Endothelial cell of umbilical vein (primary cell): ENCODE measurements at places on chromosomes 11 and 22. TPM values are rescaled to one million over a fixed set of nuclear protein-coding genes. Genes with fewer than 3 reads are reported as not detected.

- DNase-seq = no peak
Measured at GRCh38 chr22:47292546-47293320, 530.3 kb downstream of the TBC1D22A start.

DNA sequence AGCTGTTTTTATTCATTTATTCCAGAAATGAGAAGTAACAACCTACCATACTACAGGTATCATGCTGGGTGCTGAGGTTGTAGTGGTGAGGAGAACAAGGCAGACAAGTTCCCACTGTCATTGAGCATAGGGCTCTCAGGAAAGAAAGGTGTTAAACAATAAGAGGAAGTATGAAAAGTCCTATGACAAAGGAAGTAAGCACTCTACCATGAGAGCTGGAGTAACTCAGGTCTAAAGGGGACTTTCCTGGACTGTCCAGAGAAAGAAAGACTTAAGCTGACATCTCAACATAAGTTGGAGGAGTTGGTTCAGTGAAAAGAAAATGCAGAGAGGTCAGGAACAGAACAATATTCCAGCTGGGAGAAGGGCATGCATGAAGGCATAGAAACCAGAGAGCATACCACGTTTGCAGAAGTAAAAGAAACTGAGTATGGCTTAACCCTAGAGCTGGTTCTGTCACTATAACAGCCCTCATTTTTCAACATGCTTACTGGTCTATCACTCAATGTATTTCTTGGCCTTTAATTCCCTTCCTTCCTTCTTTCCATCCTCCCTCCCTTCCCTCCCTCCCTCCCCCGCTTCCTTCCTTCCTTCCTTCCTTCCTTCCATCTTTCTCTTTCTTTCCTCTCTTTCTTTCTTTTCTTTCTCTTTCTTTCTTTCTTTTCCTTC, 137.8 kb upstream of the BDNF start:
- DNase-seq = no peak

Gene MS4A6A
- total RNA-seq = 2.7 and 2.9 TPM in 2 replicates

DNA sequence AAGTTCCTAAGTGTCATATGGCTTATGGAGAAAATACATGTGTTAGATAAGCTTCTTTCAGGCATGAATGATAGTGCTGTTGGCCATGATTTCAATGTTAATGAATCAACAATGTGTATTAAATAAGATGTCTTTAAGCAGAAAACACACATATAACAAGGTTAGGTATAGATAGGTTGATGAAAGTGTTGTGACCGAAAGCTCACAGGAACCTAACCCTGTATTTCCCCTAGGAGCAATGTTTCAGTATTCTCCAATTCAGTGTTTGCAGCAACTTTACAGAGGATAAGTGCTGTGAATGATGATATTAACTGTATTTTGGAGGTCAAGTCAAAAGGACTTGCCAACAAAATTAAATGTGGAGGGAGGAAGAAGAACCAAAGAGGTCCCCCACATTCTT, 82.8 kb upstream of the PRDM11 start:
- DNase-seq = no peak

Gene APOBEC3B
- total RNA-seq = 10.3 and 13.6 TPM in 2 replicates

Gene ZNF408
- total RNA-seq = 10.3 and 10.9 TPM in 2 replicates

DNA sequence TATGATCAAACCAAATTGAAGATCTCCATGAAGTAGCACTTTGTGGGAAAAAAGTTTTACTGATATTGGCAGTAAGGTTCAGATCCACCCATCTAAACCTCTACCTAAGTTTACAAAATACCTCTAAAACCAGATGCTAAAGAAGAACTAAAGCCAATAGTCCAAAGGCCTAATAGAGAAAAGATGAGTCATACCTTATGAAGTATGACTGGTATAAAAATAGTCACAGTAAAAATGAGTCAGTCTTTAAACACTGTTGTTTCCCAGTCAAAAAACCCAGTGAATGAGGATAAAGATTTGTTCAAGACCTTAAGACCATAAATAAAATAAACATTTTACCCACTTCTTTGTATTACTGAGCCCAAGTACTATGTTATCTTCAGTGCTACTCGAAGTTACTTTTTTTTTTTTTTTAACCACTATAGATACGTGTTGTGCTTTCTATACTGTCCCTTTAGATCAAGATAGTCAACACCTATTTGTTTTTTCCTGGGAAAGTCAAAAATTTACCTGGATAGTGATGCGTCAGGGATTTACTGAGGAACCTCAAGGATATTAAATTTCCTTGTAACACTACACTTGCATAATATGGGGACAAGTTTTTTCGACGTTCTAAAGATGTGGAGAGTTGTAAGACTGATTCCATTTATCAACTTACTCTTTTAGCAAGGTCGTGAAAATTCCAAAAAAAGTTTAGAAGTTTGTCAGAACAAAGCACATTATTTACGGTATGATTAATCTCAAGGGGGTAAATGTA, 87.3 kb downstream of the CCDC73 start:
- DNase-seq = peak; percentile 10

DNA sequence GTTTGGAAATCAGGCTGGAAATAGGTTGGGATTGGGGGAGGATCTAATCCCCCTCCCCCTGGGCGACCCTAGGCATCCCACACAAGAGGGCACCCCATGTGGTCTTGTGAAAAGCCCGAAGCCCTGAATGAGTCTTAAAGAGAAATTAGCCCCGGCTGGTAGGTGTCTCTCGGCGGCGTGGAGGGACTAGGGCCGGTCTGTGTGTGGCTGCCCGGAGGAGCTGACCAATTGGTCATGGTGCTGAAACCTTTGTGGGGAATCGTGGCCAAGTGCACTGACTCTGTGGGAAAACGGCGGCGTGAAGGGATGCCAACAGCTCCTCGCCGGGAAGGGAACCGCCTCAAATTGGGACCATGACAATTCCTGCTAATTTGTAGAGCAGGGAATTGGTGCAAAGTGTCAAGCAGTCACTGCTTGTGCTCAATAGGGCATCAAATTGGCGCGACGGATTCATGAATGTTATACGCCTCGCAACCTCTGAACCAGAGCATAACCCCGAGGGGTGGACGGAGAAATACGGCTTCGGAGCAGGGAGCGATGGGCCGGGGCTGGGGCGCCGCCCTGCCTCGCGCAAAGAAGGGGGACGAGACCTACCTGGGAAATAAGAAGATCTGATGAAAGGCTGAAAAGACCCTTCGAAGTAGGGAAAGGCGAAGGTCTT, 1.5 kb downstream of the DBX1 start:
- DNase-seq = peak; percentile 60

Gene MS4A15
- not detected in 2 replicates for total RNA-seq

Gene WNT7B
- total RNA-seq = not detected in 2 replicates

- DNase-seq = no peak
Measured at GRCh38 chr11:116446048-116446941, 326.5 kb downstream of the BUD13 start.

Gene PHOX2A
- total RNA-seq = not detected in 2 replicates

- DNase-seq = no peak
Measured at GRCh38 chr11:118232659-118233058, 7.8 kb upstream of the JAML start.

- no peak for DNase-seq
Measured at GRCh38 chr22:27984001-27984695, 65.1 kb upstream of the PITPNB start.

GRCh38 chr11:72010529-72011233, 12.0 kb downstream of the IL18BP start:
- no peak for DNase-seq

DNA sequence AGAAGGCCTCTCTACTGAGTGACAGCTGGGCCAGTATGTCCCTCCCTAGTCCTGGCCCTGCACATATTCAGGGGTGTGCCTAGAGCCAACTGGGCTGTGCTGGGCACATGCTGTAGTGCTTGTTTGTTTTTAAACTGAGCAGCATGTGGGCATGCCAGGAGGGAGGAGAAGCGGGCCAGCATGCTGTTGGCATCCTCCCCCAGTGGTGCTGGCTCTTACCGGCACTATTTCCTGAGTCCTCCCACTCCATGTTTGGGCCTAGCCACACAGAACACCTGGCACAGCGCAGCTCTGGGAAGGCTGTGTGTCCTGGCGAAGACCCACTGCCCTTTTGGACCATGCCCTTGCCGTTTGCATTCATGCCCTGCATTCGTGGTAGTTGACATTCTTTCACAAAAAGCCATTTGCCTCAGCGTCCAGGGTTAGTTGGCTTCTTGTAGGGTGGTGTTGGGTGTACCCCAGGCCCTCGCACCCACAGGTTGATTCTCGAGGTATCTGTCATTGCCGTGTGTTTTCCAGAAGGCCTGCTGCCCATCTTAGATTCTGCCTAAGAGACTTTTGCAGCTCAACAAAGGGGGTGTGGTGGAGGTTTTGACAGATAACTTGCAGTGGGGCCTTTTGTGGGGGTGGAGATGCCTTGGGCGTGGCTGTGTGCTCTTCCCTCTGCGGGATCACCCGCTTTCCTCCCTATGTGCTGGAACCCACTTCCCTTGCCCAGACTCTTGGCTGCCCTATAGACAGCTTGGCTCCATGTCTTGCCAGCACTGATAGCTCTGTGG, 13.6 kb downstream of the DGCR8 start:
- no peak for DNase-seq

DNA sequence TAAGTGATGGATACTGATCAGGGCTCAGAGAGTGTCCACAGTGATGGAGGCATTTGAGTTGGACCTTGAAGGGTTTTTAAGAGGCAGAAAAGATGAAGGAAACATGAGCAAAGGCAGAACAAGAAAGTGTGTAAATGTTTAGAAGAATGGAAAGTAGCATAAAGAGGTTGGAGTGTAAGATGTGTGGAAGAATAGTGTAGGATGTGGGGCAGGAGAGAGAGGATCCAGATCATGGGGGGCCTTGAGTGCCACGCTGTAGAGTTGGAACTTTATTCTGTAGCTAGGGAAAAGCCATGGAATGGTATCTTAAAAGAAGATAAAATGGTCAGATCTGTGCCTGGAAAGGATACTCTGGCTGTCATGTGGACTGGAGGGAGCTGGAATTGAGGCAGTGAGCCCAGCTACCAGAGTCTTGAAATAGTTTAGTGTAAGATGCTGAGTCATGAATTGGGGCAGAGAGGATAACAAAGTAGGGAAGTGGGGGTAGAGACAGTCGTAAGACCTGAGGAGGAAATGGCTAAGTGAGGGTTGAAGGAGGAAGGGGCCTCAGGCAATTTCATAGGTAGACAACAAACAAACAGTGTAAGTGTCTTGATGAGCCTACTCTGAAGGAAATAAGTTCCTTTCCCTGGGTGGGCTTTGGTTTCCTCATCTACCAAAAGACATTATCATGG, 6.7 kb downstream of the KCNE3 start:
- DNase-seq = peak; percentile 15

DNA sequence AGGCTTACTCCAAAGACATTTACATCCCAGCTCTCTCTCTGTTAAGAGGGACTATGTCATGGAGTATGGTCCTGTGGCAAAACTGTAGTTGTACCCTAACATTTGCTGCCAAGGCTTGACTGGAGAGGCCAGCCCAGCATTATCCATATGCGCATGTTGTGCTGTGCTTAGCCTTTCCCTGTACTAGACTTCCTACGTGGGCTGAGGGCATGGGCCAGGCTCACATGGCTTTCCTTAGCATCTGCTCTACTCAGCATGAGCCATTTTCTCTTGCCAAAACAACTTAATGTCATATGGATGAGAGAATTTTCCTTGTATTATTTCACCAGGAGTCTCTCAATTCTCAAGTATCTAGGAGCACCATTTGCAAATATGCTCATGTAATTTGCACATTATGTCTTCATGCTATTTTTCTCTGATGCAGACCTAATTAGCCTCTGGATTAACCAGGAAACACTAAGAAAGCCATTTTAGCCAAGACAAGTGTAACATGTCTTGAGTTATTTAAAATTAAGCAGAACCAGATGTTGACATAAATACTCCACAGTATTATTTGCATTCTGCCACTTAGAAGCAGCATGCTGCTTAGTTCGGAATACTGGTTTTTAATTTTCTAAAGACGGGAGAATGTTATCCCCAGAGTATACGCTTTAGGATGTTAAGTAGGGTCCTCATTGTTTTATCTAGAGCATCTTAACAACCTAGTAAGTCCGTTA, 71.7 kb upstream of the FAR1 start:
- DNase-seq = no peak

GRCh38 chr11:85718126-85718943, 32.3 kb upstream of the CCDC89 start:
- DNase-seq = no peak

DNA sequence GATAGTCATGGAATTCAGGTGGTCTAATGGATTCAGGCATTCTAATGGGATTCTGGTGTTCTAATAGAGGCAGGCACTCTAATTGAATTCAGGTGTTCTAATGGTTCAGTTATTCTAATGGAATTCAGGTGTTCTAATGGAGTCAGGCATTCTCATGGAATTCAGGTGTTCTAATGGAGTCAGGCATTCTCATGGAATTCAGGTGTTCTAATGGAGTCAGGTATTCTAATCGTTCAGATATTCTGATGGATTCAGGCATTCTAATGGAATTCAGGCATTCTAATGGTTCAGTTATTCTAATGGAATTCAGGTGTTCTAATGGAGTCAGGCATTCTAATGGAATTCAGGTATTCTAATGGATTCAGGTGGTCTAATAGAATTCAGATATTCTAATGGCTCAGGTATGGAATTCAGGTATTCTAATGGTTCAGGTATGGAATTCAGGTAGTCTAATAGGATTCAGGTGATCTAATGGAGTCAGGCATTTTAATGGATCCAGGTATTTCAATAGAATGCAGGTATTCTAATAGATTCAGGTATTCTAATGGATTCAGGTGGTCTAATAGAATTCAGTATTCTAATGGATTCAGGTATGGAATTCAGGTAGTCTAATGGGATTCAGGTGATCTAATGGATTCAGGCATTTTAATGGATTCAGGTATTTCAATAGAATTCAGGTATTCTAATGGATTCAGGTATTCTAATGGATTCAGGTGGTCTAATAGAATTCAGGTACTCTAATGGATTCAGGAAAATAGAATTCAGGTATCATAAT, 22.0 kb upstream of the PHF21B start:
- DNase-seq = no peak

DNA sequence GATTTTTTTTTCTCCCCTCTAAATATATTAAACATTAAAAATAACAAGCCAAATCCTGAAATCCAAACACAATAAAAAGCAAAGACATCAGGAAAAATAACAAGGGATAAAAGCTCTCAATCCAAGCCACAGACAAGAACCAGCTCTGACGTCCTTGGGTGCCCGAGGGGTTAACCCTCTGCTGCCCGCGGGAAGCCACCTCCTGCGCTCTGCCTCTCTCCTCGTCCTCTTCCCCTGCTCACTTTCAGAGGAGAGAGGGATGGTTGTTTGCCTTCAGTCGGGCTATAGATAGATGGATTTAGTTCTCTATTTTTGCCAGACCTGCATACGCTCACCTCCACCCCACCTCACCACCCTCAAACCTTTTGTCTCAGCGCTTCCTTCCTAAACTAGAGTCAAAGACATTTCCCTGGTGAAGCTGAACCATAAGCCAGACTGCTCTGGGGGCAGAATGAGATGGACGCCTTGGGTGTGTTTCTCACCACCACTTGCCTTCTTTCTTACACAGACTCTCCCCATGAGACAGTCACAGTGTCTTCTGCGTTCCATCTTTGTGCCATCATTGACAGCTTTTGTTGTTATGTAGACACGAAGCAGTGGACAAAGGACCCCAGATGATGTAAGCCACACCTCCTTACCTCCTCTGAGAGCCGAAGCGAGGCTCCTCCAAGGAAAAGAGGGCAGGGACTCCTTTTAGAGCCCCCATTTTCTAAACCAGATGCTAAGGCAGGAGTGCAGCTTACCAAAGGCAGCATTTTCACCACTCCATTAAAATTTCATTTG, 142.5 kb upstream of the HSD17B12 start:
- no peak for DNase-seq

GRCh38 chr11:102138223-102138622, 28.0 kb downstream of the YAP1 start:
- DNase-seq = no peak
